ENCODE measurements at places on chromosomes 7 and 10.

DNA sequence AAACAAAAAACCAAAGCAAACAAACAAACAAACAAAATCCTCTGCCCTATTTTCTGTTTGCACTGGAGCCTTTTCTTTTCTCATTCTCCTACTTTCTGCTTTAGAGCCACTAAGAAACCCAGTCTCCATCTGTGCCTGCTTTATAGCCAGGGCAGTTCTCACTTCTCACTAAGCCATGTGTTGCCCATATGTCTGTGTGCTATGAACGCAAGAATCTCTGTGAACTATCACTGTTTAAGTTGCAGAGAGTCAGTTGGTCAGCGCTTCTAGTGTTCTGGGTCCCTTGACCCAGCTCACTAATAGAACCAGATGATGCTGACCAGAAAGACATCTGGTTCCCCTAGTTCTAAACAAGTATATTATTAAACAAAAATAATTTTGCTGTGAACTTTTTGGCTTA lies 81.4 kb downstream of the FAM185A start:
- no peak for DNase-seq

- peak; percentile 44 for DNase-seq
Measured at GRCh38 chr7:131893631-131894340, 337.4 kb upstream of the PODXL start.

GRCh38 chr7:14021069-14021468 lies 31.6 kb upstream of the ETV1 start:
- peak; percentile 77 for DNase-seq

DNA sequence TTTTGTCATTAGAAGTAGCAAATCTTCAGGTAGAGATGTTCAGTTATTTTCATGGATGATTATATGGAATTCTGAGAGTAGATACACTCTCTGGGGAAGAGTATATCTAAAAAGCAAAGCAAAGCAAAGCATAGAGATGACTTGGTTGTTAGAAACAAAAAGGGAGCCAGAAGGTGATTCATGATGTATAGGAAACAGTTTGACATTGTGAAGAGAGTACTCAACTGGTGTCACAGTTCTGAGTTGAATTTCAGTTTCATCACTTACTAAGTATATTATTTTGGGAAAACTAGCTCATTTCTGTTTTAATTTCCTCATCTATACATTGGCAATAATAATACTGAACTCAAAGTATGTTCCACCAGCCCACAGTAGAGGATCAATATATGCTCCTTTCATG lies 86.8 kb downstream of the SEMA3C start:
- no peak for DNase-seq

- no peak for DNase-seq
Measured at GRCh38 chr10:92218569-92218968, 72.3 kb downstream of the CPEB3 start.

GRCh38 chr10:17059197-17059688 lies 70.4 kb downstream of the CUBN start:
- peak; percentile 95 for DNase-seq

GRCh38 chr10:34377833-34378232 lies 437.3 kb downstream of the PARD3 start:
- no peak for DNase-seq

DNA sequence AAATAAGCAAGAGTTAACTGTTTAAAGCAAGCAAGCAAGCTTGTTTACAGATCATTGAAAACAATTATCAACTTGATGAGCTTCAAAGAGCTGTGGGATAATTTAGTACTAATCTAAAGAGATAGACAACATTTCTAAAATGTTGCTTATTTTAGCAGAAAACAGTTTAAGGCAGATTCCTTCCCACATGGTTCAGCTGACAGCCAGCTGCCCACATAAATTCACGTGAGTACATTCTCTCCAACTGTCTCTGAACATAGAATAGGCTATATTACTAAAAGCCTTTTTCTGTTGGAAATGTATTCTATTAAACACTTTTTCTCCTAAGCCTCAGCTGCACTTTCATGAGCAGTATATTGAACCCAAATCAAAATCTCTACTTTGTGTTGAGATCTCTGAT lies 174.1 kb downstream of the LRRN3 start:
- DNase-seq = no peak

DNA sequence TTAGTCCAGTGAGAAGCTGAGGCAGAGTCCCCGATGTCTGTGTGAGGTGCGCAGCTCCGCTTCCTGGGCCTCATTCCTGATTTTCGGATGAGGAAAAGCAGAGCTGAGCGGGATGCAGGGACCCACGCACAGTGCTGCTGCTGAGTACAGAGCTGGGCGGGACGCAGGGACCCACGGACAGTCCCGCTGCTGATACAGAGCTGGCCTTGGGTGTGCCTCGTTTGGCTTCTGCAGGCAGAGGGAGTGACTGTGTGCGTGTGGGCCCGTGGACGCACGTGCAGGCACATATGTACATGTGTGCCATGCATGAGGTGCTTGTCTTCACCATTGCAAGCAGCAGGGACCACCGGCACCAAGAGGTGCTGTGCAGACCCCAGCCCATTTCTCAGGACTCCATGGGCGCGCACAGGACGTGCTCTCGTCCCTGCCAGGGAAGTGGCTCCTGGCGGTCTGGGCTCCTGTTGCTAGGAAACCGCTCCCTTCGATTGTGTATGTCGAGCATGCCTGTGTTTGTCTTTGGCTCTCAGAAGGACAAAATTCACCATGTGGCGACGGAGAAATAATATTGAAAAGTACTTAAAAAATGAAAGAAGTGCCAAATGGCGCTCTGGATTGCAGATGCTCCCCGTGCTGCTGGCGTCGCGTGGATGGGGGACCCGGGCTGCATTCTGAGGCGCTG lies 303.8 kb upstream of the MKI67 start:
- no peak for DNase-seq

DNA sequence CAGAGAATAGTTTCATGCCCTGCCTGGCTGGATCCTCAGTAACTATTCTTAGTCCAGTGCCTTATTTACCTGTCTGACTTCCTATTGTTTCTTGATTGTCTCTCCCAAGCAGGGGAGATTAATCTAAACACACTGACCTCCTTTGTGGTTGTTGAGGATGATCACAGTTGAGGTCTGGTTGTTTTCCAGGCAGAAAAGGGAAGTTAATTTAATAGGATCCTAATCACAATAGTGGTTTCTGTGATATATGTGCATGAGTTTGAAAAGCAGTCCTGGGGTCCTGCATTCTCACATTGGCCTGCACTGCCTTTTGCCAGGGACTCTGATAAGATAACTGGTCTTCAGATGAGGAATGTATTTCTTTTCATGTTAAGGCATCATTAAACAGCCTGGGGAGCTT lies 130.1 kb downstream of the SND1 start:
- DNase-seq = no peak

DNA sequence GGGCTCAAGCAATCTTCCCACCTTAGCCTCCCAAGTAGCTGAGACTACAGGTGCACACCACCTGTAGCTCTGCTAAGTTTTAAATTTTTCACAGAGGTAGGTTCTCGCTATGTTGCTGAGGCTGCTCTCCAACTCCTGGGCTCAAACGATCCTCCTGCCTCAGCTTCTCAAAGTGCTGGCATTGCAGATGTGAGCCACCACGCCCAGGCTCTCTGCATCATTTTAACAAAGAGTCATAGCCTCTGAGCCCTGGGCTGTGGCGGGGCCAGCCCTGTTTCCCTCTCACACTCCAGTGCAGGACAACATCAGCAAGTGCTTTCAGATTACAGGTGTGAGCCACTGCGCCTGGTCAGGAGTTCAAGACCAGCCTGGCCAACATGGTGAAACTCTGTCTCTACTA lies 102.5 kb downstream of the COL26A1 start:
- no peak for DNase-seq

GRCh38 chr7:75861636-75862035 lies 17.2 kb upstream of the RHBDD2 start:
- no peak for DNase-seq

- DNase-seq = no peak
Measured at GRCh38 chr7:39434012-39434411, 132.2 kb upstream of the YAE1 start.

GRCh38 chr10:113532724-113533123 lies 20.1 kb upstream of the HABP2 start:
- no peak for DNase-seq

GRCh38 chr10:23525406-23525805 lies 86.5 kb downstream of the OTUD1 start:
- DNase-seq = peak; percentile 3

- DNase-seq = no peak
Measured at GRCh38 chr7:44391171-44391570, 65.8 kb upstream of the CAMK2B start.

GRCh38 chr10:69327463-69328379 lies 49.4 kb downstream of the HK1 start:
- peak; percentile 62 for DNase-seq

DNA sequence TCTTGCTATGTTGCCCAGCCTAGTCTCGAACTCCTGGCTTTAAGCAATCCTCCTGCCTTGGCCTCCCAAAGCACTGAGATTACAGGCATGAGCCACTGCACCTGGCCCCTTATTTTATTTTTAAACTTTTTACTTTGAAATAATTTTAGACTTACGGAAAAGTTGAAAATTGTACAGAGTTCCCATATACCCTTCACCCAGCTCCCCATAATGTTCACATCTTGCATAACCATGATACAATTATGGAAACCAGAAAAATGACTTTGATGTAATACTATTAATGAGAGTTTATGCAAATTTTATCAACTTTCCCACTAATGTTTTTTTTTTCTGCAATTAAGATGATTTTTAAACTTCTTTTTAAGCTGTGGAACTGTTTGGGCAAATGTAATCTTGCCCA lies 58.3 kb downstream of the CDH23 start:
- no peak for DNase-seq

- DNase-seq = no peak
Measured at GRCh38 chr7:7739204-7740036, 21.0 kb upstream of the RPA3 start.

GRCh38 chr10:80686734-80687475 lies 149.2 kb downstream of the SH2D4B start:
- no peak for DNase-seq

GRCh38 chr10:88318803-88319202 lies 264.3 kb downstream of the RNLS start:
- DNase-seq = no peak

GRCh38 chr7:40909346-40909980 lies 774.7 kb downstream of the SUGCT start:
- DNase-seq = no peak

DNA sequence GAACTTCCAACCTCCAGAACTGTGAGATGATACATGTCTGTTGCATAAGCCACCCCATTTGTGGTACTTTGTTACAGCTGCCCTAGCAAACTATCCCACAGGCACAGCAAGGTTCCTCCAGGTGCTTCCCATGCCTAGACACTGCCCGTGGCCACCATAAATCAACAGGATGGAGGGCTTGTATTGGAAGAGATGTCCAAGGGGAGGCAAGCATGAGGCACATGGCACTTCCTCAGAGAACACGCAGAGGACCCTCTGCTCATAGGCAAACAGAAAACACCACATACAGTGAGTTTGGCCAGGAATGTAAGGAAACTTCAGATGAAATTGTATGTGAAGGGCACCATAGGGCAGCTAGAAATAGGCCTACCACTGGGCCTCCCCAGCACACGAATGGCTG lies 291.1 kb downstream of the GRID1 start:
- no peak for DNase-seq

- DNase-seq = peak; percentile 76
Measured at GRCh38 chr10:126092366-126093215, 196.2 kb downstream of the FANK1 start.

DNA sequence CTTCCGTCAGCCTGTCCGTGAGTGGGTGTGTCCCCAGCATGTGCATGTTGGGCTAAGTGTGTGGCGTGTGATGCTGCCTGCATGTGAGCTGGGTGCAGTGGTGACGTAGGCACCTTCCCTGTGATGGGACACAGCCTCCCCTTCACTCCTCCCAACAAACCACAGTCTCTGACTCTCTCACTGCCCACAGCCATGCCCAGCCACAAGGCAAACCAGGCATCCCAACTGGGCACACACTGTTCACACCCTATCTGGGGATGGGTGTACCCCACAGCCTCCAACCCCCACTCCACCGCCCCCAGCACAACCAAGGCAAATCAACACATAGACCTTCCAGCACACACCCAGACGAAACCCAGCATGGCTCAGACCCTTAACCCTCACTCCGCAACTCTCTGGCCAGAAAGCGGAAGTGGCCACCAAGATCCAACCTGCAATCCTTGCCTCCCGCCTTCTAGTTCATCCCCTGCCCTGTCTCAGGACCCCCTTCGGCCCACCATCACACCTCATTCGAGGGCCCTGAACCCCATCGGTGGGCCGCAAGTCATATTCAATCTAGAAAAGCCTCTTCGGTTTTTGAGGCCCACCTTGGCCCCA lies 10.4 kb downstream of the PSD start:
- DNase-seq = no peak

GRCh38 chr10:129030996-129031843 lies 435.8 kb upstream of the MGMT start:
- peak; percentile 5 for DNase-seq

- DNase-seq = peak; percentile 16
Measured at GRCh38 chr7:157502701-157503111, 165.9 kb downstream of the DNAJB6 start.

- DNase-seq = no peak
Measured at GRCh38 chr7:125599387-125599786, 669.8 kb upstream of the POT1 start.

GRCh38 chr7:9201928-9202327 lies 768.5 kb downstream of the NXPH1 start:
- DNase-seq = no peak

GRCh38 chr10:124340033-124340760 lies 78.5 kb downstream of the OAT start:
- DNase-seq = peak; percentile 88

DNA sequence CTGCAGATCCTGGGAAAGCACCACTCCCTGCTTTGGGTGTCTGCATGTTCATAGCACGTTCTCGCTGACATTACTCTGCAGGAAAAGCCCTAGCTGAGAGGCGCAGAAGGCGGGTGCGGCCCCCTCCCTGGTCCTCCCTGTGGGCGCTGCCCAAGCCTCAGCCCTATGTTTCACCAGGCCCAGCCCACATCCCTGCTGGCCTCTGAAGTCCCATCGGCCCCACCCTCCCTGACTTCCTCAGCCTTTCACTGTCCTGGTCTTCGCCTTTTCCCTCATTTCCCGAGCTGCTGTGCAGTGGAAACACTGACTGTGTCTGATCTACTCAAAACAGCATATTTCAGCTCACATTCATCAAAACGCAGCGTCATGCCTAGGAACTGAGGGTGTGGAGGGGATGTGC lies 36.3 kb upstream of the DIP2C start:
- DNase-seq = no peak

DNA sequence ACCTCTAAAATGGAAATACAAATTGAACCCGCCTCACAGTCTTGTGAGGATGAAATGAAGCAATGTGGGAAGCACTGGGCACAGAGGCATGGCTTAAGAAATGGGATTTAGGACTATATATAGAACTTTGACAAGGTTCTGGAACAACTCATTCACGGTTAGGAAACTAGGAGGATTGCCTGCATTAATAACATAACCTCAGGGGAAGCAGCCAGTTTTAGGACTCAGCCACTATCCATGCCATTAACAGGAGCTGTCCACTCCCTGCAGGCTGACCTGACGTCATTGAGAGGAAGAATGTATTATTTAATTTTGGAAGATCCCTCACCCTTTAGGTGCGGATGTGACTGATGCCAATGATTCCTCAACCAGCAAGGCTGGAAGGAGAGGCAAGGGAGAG lies 34.8 kb downstream of the ITGB8 start:
- DNase-seq = no peak

- no peak for DNase-seq
Measured at GRCh38 chr10:103563231-103564115, 70.0 kb downstream of the NEURL1 start.

- no peak for DNase-seq
Measured at GRCh38 chr7:102185796-102186195, 100.9 kb upstream of the SH2B2 start.

Measured in astrocyte of the spinal cord (primary cell).